NAMALWA (cell line): ENCODE measurements at places on chromosomes 1 and 21.

DNA sequence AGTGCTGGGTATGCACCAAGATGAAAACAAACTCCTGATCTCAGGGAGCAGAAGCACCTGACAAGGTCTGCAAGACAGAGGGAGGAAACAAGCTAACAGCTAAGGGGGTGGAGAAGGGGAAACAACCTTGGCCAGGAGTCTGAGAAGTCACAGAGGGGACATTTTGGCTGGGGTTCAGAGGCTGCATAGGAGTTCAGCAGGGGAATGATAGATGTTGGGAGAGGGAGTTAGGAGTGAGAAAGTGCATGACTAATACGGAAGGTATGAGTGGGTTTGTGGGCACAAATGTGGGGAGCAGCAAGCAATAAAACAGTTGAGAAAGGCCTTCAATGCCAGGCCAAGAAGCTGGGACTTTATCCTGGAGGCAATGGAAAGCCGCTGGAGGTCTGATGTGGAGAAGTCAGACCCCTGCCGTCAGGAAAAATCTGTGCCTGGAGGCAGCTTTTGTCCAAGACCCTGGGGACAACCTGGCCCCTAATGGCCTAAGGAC is 16.4 kb downstream of the EPHA2 start:
- no peak for DNase-seq

DNA sequence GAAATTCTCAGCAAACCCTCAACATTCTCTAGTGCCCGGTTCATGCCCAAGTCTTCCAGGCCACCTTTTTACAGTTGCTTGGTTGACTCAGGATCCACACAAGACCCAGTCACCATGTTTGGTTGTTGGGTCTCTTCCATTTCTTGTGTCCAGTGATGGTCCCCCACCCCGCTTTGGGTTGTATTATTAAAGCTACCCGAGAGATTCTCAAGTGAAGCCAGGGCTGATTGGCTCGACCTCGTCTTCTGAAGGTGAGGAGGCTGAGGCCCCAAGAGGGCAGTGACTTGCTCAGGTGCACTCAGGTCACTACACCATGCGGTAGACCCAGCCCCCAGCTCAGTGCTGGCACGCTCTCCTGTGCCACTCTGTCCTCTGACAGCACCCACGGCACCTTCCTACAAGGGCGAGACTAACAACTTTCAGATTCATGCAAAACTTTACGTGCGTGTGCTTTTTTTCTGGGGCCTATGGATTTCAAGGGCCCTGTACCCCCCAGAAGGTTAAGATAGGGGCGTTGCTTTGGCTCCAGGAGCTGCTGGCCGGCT is 50.3 kb downstream of the CAPN9 start:
- no peak for DNase-seq

GRCh38 chr1:234713859-234714258 is 103.9 kb upstream of the IRF2BP2 start:
- no peak for DNase-seq

- no peak for DNase-seq
These were observed 2.1 kb downstream of the FBLIM1 start for GRCh38 chr1:15760520-15761211.

- DNase-seq: peak; percentile 84
These were observed 554.1 kb upstream of the OLFM3 start for GRCh38 chr1:102550729-102551384.

- DNase-seq: no peak
These were observed 2.7 kb downstream of the PER3 start for GRCh38 chr1:7786795-7787194.

DNA sequence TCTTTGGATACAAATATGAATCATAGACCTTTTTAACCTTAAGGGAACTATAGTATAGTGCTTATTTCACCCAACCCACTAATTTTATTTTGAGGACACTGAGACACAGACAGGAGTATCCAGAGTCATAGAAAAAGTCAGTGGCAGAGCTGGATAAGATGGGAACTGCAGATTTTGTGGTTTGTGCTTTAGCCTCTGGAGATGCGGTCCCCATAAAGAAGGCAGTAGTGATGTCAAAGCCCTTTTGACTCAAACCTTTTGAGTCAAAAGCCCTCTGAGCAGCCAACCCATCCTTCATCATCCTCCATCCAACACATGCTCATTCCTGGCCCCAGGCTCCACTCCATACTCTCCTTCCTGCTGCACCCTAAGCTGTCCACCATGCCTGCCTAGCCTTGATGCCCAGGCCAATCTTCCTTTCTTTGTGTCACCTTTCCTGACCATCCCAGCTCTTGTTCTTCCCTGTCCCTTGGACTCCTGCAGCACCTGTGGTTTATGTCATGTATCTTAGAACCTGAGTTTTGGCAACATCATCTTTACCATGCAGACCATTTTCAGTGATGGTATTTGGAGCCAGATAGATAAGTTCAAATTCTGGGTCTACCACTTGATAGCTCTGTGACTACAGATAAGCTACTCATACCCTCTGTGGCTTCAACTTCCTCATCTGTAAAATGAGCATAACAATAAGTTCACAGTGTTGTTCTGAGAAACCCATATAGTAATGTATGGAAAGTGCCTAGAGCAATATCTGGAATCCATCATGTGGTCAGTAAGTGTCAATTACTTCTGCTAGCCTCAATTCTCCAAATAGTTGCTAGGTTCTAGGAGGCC is 20.1 kb downstream of the SLAMF1 start:
- DNase-seq: no peak

- no peak for DNase-seq
These were observed 14.0 kb upstream of the FAAP20 start for GRCh38 chr1:2208309-2209239.

GRCh38 chr21:41521489-41522027 is 13.6 kb upstream of the TMPRSS2 start:
- DNase-seq: no peak

DNA sequence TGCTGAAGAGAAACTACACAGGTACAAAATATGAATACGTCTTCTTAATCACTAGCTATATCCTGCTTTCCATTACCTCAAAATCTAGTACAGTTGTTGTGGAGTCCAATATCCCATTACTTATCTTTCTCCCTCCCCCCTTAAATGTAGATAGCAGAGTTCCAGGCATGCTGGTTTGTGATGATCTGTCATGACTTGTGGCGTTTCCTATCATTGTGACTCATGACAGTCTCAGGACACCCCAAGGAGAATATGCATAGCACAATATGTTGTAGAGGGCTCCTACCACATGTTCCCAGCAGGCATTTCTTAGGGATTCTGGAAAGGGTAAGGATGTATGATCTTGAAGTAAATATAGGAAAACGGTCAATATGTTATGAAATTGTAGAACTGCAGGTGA is 206.9 kb downstream of the USH2A start:
- DNase-seq: no peak

DNA sequence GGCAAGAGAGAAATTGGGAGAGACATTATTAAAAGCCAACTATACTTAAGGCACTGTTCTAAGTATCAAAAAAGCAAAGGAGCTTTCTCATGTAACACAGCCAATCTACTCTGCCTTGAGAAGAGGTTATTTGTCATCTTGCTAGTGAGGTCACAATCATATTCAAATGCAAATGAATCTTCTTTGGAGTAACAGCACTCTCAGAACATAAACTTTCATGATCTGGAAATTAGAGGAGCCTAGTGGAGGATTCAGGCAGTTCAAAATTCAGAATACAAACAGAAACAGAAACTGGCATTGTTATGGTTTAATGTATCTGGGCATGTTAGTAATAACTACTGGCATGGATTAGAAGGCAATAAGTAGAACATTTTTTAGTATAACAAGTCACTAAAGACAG is 57.4 kb downstream of the ARID4B start:
- DNase-seq: peak; percentile 53
